ENCODE measurements at places on chromosomes 2 and 18.

DNA sequence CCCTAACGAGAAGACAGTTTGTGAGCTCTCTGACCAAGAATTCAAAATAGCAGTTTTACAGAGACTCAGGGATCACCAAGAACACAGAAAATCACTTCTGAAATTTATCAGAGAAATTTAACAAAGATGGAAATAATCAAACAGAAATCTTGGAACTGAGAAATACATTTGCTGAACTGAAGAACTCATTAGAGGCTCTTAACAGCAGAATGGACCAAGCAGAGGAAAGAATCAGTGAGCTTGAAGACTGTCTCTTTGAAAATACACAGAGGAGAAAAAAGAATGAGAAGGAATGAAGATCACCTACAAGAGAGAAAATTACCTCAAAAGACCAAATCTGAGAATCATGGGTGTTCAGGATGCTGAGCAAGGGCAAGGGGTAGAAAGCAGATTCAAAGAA lies 29.7 kb downstream of the ASB1 start:
- no peak for DNase-seq

DNA sequence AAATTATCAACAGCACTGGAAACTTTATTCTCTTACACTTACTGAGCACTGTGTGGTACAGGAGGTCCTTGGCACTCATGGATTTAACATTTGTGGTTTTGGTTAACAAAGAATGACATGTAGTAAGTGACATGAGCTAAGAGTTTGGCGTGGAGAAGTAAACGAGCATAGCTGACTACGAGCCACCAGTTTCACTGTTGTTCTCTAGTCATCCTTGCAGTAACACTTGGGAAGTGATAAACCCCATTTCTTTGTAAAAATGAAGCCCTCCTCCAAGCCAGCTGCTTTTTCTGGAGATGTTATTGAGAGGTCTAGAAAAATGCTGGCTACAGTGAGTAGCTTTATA lies 32.7 kb downstream of the QPCT start:
- no peak for DNase-seq

DNA sequence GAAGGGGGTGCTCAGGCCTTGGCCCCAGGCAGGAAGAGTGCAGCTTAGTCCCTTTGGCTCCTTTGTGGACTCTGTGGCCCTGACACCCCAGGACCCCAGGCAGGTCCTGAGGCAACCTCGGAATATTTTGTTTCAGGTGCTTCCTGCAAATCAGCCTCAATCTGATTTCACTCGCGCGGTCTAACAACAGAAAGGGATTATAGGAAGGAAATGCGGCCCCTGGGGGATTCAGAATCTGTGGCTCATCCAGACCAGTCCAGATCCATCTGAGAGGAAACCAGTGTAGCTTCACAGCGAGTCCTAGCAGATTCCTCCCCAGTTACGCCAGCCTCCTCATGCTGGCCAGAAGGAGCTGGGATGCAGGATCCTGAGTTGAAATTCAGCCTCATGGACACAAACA lies 59.5 kb upstream of the YWHAQ start:
- no peak for DNase-seq

DNA sequence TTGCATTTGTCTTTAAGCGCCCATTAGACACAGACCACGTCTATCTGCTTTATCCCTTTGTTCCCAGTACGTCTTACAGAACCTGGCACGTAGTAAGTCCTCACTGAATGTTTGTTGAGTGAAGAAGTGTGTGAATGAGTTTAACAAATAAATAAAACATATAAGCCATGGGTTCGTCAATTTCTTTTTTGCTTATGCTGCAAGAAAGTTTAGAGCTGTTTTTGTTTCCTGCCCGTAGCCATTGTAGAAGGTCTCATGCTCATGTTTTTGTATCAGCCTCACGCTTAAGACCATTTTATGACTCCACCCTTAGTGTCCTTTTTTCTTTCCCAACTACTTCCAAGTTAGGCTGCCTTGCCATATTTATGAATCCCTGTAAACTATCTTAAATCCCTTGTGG lies 2.5 kb downstream of the ADD2 start:
- no peak for DNase-seq

DNA sequence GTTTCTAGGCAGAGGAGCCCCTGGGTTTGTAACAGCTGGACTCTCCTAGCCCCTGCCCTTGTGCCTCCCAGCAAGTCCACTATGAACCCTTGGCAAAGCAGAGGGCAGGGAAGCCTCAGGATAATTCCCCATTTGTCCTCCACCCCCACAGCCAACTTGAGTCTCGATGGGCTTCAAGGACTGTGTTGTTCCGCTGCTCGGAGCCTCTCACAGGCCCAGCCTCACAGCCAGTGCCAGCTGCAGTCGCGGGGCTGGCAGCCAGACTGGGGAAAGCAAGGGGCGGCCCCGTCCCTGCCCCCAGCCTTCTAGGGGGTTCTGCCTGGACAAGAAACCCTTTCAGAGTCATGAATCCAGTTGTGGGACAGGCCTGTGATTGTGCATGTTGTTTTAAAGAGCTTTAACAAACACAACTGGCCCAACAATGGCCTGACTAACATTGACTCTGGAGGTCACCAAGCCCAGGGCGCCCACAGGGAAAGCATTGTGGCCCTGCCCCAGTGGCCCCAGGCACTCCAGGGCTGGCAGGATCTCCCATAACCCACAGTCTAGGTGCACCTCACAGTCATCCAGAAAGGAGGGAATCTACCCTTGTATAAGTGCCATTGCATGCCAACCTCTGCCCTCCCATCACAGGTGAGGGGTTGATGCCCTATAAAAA lies 71.8 kb upstream of the DAPL1 start:
- no peak for DNase-seq

DNA sequence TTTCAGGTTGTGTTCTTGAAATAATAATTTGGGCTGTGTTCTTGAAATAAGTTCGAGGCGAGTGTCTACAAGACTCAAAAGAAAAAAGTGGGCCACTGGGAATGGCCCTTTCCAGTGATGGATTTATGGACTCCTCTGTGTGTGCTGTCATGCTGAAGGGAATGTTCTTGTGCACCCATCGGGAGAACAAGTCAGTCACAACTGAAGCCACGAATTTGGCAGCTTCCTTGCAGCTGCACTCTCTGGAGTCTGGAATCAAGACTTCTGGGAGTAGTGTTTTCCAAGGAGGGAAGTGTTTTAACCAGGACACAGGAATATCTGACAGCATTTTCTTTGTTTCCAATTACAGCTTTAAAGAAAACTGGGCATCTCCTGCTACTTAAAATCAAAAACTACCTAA lies 620 bp downstream of the SLC14A1 start:
- no peak for DNase-seq

- no peak for DNase-seq
Measured at GRCh38 chr2:102483086-102483485, 10.1 kb downstream of the SLC9A4 start.

- DNase-seq, result no peak
Measured at GRCh38 chr2:46816846-46817726, 98.5 kb downstream of the MCFD2 start.

DNA sequence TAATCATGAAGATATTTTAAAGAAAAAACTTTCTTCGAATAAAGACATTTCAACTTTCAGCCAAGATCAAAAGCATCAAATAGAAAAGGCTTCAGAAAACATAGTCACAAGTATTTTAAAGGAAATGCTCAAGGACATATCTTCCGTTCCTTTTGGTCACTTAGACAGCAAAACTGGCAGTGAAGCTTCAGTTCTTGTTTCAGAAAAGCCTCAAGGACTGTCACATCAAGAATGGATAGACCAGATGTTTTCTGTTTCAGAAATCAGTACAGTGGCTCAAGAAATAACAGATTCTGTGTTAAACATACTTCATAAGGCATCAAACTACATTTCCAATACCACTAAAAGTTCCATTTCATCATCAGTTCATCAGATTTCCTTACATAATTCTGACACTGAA lies 51.8 kb downstream of the FSIP2 start:
- DNase-seq, result no peak

GRCh38 chr2:41595240-41595639 lies 452.6 kb upstream of the PKDCC start:
- no peak for DNase-seq

DNA sequence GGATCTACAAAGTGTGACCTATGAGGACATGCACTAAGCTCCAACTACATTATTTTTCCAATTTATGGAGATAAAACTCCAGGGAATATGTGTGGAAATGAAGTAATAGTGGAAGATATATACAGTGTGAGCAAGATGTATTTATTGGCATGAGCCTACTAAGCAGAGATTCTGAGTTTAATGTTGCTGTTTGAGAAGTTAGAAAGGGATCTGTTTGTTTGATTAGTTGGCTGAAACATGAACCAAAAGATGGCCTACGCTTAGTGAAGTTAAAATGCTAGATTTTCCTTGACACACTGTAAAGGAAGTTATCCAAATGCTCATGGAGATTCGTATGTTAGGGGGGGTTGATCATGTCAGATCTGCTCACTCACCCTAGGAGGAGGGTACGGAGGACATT lies 621.7 kb downstream of the TMEM182 start:
- no peak for DNase-seq

- DNase-seq, result no peak
Measured at GRCh38 chr2:19355014-19355405, 3.4 kb downstream of the OSR1 start.

GRCh38 chr2:227504700-227505099 lies 32.7 kb downstream of the AGFG1 start:
- DNase-seq, result no peak

- no peak for DNase-seq
Measured at GRCh38 chr18:58580078-58580477, 48.8 kb downstream of the ALPK2 start.

DNA sequence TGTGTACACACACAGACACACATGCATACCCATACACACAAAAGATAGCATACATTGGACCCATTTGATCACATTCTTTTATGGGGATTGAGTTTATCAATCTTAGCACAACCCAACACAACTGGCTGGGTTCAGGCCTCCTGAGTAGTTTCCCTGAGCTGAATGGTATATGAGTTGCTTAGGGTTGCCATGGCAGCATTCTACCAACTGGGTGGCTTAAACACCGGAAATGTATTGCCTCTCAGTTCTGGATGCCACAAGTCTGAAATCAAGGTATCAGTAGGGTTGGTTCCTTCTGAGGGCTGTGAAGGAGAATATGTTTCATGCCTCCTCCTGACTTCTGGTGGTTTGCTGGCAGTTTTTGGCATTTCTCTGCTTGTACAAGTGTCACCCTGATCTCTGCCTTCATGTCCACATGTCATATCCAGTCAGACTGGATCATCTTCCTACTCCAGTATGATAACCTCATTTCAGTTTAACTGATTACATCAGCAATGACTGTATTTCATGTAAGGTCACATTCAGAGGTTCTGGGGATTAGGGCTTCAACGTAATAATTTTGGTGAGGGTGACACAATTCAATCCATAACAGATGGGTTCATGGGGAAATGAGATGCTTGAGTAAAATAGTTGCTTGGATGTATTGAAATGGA lies 212.7 kb downstream of the KCNE4 start:
- no peak for DNase-seq

GRCh38 chr18:63138436-63139340 lies 180.9 kb downstream of the BCL2 start:
- no peak for DNase-seq

GRCh38 chr18:8778824-8779223 lies 73.5 kb downstream of the MTCL1 start:
- no peak for DNase-seq

DNA sequence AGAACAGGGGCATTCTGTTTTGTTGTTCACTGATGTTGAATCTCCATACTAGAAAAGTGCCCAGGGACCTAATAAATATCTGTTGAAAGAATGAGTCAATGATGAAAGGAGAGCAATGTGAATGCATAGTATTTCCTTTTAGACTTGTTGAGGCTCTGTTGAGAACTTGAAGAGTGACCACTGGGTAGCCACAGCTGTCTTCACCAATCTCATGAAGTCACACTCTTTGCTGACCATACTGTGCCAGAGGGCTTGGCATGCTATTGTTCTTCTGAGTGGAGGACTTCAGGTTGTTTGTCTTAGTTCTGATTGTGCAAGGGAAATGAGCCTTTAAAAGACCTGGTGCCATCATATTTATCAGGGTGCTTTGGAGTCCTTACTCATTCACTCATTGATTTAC lies 41.6 kb upstream of the NT5C1B start:
- DNase-seq, result no peak

DNA sequence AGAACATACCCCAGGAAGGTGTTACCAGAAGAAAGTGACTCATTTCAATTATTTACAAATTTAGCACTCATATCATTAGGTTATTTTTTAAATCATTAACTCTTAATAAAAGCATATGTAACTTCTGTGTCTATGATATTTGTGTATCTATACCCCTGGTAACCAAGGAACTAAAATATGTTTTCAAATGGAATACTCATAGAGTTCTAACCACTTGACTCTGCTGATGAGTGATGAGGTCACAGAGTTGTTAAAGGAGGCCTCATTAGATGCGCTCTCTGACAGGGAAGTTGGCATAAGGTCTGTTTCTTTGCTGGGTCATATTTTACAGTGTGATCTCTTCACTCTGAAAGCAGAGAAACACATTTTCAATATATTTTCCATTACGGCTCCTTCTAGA lies 73.4 kb downstream of the CCDC150 start:
- no peak for DNase-seq

DNA sequence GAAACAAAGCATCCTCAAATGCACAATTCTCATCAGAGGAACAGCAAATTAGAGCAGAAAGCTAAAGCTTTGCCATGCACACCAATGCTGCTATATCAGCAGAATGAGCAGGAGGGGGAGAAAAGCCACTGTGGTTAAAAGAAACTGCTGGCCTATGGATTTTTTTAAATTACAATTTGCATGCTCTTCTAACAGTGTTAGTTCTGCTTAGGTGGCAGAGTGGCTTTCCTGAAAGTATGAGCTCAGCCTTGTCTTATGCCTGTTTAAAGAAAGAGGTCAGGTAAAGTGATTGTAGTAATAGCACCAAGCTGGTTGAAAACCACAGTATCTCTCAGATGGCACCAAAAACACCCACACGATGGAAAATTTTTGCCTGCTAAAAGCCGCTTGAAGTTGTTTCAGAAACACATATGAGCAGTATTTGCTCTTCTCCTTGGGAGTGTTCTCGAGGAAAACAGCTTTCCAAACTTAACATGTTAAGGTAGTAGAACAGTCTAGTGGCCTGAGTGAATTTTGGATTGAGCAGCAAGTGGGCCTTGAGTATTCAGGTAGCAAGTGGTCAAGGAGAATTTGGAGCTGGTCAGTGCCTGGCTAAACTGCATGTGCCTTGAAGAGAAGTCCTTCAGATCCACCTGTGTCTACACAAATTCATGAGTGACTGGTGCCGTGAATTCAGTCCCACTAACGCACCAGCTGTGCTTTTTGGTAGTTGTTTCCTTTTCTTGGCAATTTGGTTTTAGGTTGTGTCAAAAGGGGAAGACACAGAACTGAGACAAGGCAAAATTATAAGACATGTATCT lies 19.6 kb upstream of the NDUFV2 start:
- DNase-seq, result no peak

- DNase-seq, result no peak
Measured at GRCh38 chr18:7452331-7452730, 114.8 kb upstream of the PTPRM start.

DNA sequence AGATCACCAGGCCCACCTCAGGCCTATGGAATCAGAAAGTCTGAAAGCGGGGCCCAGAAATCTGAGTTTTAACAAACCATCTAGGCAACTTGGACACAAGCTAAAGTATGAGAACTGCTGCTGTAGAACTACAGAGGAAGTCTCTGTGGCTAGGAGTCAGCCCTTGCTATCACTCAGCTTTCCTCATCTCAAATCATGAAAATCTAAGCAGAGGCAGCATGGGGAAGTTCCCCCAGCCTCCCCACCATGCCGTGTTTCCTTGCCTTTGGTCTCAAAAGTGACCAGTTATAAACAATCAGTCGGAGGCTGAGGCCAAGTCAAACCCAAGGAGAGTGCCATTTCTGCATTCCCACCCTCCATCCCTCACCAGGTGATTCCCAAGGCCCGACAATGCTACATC lies 404.7 kb downstream of the BCL11A start:
- DNase-seq, result no peak
